ENCODE measurements at places on chromosomes 2 and 18.

- no peak for DNase-seq
Observed at GRCh38 chr18:6203791-6204190, 210.9 kb downstream of the L3MBTL4 start.

GRCh38 chr2:11701751-11702301, 31.8 kb upstream of the NTSR2 start:
- peak; percentile 96 for DNase-seq

DNA sequence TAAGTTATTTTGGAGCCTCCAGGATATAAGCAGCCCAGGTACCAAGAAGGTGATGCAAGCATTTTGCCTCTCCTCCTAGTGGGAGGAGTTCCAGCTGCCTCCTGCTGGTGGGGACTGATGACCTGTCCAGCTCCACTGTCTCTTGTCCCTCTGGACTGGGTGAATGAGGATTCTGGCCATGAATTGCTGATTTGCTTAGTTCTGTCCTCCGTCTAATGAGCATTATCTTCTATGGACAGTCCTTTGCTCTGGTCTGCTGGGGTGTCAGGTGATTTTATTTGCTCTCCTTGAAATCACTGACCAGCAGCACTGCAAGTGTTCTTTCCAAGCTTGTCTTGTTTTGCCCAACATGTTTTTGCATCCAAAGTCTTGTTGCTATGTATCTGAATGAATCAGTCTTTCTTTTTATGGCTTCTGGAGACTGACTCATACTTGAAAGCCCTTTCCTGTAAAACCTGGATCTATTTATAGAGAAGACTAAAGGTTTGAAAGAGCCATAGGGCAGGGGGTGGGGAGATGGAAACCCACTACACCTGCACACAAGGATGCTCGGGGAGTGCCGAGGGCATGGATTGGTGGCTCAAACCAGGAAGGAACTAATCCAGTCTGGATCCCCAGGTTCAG, 40.5 kb upstream of the EFHD1 start:
- DNase-seq, result no peak

GRCh38 chr18:46054956-46055837, 16.9 kb downstream of the PSTPIP2 start:
- DNase-seq, result no peak

GRCh38 chr18:24420551-24420950, 5.9 kb upstream of the IMPACT start:
- DNase-seq, result no peak

DNA sequence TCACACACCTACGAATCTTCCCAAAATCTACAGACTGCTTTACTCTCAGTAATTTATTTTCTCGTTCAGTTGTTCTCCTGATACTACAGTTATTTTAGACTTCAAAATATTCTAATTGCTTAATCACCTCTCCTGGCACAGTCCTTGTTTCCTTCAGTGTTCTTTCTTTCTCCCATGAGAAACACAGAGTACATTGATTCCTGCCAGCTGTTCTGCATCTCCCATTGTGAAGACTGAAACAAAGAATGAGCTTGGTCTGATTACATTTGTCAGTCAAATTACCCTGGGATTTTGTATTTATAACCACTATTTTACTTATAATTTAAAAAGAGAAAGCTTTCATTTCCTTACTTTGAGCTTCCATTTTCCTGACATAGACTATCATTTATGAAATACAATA, 63.9 kb upstream of the TANK start:
- no peak for DNase-seq

- DNase-seq, result no peak
Observed at GRCh38 chr18:644395-645004, 13.0 kb upstream of the TYMS start.

Measured in NCI-H524 treated with DMSO at 0.1 percent for 48 hours (cell line).